ENCODE measurements at places on chromosomes 13 and 19.

- DNase-seq = no peak
Observed at GRCh38 chr13:37791699-37792098, 77.9 kb downstream of the TRPC4 start.

- DNase-seq = no peak
Observed at GRCh38 chr13:27283906-27284493, 13.4 kb downstream of the RASL11A start.

GRCh38 chr19:1278713-1279660, 3.7 kb downstream of the FAM174C start:
- no peak for DNase-seq

- DNase-seq = no peak
Observed at GRCh38 chr19:31351855-31352195, 2.6 kb upstream of the TSHZ3 start.

DNA sequence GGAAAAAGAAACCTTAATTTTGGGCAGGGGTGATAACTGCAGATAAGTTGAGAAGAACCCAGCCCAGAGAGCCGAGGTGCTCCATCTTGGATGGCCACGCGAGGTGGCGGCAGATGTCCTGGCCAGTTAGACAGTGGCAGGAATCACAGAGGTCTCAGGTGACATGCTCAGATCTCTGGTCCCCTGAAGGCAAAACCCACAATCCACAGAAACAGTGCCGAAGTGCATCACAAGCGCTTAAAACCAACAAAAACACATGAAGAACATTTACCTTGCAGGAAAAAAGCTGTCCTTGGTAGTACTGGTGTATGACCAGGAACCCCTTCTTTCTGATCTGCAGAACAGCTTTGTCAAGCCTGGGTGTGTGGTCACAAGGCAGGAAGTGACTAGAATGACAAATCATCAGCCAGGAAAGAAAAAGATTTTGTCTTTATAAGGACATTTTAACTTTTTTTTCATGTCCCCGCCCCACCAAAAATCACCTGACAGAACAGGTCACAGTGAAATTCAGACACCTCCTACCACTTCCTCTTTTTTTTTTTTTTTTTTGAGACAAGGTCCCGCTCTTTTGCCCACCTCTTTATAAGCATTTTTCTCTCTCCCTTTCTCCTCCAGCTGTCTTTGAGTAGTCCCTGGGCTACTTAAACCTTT, at the start of gene LCP1:
LCP1 (minus strand) TSS at position 338 of the 651 bp plus-strand sequence. CDS start 22,515 bp downstream, outside the sequence.
- DNase-seq = peak; percentile 75

DNA sequence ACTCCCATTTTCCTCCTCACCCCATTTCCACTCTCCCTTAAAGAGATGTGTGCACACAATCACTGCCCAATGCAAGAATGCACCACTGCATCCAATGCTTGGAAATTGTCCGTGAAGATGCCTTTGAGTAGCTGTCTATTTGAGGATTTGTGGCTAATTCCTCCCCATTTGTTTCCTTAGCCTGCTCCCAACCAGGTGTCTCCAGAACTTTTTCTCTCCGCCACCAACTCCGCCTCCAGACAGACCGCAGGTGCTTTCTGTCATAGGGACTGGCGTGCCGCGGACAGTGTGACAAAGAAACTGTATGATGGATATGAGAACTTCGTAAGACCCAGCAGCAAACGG, 461 bp upstream of the TM9SF2 start:
- no peak for DNase-seq

DNA sequence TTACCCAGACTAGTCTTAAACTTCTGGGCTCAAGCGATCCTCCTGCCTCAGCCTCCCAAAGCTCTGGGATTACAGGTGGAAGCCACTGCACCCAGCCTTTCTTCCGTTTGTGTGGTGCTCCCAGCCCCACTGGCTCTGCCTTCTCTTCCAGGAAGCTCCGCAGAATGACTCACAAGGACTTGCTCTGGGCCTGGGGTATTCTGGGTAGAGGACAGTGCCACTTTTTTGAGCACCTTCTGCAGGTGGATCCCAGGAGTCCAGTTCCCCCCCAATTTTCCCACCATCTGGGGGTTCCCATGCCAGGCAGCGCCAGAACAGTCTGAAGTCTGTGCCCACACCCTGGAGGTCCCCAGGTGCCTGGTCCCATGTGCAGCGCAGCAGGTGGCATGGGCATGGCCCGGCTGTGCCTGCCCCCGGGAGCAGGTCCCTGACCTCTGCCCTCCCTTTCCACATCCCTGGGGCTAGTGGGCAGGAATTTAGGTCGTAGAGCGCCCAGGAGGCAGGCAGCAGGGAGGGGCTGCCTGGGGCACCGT, 1.6 kb downstream of the REEP6 start:
- no peak for DNase-seq

- no peak for DNase-seq
Observed at GRCh38 chr13:74715718-74716117, 581.5 kb upstream of the KLF12 start.

GRCh38 chr19:15529774-15530372, 21.5 kb downstream of the CYP4F22 start:
- DNase-seq = no peak

- no peak for DNase-seq
Observed at GRCh38 chr19:38759590-38760003, 13.7 kb downstream of the LGALS7 start.

DNA sequence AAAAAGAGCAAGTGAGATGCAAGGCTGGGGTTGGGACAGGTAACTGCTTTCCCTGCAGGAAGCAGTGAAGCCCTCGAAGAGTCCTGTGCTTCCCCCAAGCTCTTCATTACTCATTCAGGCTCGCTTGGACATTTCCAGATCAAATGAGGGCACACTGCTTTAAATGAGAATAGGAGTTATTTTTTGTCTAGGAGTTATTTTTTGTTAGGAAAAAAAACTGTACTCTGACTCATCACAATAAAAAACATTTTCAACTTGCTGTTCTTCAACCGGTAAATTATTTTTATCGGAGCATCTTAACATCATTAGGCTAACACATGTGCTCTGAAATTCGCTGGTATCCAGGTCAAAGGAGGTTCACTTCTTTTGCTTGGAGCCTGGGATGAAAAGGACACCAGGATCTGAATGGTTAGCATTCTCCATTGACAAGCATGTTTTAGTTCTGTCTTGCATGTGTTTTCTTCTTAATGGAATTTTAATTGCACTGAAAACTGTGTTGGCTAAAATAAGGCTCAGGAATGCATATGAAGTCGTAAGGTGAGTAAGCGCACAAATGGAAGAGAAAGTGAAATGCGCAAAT, 80.7 kb upstream of the STK24 start:
- no peak for DNase-seq

DNA sequence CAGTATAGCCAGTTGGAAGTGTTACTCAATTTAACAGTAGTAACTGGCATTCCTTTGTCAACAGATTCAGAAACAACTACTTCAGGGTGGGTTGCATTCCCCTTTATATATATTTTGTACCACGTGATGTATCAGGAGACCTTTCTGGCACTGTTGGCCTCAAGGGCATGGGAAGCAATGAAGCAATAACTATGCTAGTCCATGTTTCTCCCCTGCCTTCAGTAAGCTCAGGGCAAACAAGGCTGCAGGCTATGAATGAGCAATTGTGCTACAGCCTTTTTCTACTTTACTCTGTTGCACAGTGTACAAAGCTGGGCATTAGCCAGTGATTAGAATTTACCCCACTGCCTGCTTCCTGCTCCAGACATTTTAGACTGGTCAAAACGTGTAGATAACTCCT, 348.8 kb downstream of the GPC5 start:
- no peak for DNase-seq

DNA sequence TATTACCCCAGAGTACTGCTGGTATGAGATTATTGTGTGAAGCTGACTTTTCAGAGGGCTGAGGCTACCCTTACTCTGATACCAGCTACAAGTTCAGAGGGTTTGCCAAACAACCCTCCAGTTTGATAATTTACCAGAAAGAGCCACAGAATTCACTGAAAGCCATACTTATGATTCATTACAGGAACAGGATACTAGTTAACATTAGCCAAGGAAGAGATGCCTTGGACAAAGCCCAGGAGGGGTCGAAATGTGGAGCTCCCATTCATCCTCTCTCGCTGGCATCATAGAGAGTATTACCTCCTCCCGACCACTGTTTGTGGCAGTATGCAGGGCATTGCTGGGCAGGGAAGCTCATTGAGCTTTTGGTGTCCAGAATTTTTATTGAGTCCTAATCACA, 364.3 kb downstream of the KCNRG start:
- no peak for DNase-seq

DNA sequence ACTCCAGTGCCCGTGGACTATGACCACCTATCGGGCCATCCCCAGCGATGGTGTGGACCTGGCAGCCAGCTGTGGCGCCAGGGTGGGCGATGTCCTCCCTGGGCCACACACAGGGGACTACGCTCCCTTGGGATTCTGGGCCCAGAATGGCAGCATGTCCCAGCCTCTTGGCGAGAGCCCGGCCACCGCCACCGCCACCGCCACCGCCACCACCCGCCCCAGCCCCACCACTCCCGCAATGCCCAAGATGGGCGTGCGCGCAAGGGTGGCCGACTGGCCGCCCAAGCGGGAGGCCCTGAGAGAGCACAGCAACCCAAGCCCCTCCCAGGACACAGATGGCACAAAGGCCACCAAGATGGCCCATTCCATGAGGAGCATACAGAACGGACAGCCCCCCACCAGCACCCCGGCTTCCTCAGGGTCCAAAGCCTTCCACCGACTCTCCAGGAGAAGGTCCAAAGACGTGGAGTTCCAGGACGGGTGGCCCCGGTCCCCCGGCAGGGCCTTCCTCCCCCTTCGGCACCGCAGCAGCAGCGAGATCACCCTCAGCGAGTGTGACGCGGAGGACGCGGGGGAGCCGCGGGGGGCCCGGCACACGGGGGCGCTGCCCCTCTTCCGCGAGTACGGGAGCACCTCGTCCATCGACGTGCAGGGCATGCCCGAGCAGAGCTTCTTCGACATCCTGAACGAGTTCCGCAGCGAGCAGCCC, 142.3 kb downstream of the DPF1 start:
- DNase-seq = no peak

GRCh38 chr13:42394361-42394708, 122.4 kb downstream of the AKAP11 start:
- DNase-seq = no peak

DNA sequence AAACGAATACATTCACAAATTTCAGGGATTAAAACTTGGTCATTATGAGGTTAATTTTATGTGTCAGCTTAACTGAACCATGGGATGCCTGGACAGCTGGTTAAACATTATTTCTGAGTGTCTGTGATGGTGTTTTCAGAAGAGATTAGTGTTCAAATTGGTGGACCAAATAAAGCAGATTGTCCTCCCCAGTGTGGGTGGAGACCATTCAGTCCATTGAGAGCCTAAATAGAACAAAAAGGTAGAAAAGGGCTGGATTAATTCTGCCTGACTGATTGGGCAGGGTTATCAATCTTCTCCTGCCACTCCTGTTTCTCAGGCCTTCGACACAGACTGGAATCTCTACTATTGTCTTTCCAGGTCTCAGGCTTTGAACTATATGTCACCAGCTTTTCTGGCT, 203.8 kb upstream of the SLITRK6 start:
- no peak for DNase-seq

DNA sequence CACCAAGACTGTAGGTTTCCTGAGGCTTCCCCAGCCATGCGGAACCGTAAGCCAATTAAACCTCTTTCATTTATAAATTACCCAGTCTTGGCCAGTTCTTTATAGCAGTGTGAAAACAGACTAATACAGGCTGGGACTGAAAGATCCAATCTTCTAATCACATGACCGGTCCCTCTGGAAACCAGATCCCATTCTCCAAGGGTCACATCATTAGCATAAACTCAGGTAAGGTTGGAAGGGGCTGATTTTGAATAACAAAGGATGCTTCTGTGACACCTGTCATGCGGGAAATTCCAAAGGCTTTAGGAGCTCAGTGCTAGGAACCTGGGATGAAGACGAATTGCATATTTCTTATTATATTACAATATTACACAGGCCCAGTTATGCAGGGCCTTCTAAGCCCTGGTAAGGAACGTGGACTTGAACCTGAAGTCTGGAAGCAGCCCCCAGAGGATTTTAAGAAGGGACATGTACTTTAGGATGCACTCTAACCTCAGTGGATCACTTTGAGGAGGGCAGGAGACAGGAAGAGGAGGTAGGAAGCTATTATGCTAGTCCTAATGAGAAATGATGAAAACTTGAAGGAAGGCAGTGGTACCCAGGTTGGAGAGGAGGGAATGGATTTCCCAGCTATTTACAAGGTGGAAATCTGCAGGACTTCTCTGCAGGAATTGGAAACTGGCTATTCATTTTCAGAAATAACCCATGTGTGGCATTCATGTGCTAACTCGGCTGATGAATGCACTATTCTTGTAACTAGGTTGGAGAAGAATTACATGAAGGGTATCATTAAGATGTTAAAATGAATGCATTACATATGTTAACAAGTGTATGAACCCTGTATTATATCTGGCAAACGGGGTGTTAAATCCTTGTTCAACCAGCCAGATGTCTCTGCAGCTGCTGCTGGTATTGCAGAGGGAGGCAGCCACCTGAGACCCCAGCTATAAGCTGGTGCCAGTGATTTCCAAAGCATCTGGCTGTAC, 19.3 kb downstream of the TNFSF11 start:
- DNase-seq = no peak

GRCh38 chr13:93158565-93158964, 68.0 kb upstream of the GPC6 start:
- DNase-seq = no peak

DNA sequence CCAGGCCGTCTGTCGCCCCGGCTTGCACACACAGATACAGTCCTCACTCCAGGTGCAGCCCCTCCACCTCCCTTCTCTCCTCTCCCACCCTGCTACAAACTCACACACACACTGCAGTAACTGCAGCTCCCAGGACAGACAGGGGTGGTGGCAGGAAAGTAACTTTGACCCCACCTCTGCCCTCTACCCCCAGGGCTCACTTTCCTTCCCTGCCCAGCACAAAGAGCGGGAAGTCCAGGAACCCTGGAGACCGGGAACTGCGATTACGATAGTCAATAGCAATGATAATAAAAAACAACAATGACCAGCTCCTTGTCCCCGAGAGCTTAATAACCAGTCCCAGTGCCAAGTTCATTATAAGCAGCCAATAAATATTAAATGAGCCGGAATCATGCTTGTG, at the start of gene CEACAM20:
CEACAM20 (minus strand) TSS at position 140 of the 400 bp plus-strand sequence. CDS start 166 bp downstream, outside the sequence.
- DNase-seq = no peak

DNA sequence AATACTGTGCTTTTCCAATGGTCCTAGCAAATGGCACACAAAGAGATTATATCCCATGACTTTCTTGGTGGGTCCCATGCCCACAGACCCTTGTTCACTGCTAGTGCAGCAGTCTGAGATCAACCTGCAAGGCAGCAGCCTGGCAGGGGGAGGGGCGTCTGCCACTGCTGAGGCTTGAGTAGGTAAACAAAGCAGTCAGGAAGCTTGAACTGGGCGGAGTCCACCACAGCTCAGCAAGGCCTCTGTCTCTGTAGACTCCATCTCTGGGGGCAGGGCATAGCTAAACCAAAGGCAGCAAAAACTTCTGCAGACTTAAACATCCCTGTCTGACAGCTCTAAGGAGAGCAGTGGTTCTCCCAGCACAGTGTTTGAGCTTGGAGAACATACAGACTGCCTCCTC, 82.9 kb downstream of the ZNF737 start:
- no peak for DNase-seq

- no peak for DNase-seq
Observed at GRCh38 chr19:32138416-32138815, 207.0 kb upstream of the ZNF507 start.

- DNase-seq = peak; percentile 25
Observed at GRCh38 chr13:42984691-42985090, 7.3 kb downstream of the EPSTI1 start.

- DNase-seq = no peak
Observed at GRCh38 chr19:33957804-33958203, 161.1 kb downstream of the KCTD15 start.
